ENCODE measurements at places on chromosomes 1 and 21.

DNA sequence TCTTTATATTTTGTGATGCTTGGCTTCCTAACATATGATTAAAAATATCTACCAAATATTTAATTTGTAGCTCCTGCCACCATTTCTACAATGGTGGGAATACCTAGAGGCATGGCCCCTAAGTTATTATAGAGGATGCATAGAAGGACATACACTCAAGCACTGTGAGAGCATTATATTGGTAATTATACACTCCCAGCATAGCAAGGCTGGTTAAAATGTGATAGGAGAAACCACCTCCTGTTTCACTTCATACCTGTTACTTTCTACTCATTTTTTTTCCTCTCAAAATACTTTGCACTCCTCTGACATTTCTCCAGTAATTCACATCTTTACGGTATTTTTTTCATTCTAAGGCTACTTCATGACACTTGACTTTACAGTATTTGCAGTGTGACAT lies 92.9 kb downstream of the HS2ST1 start:
- DNase-seq: no peak

- DNase-seq: no peak
Measured at GRCh38 chr1:1020000-1020404, at the start of gene AGRN. AGRN (plus strand) TSS chr1:1020120; CDS start chr1:1020173, 53 bp downstream.

GRCh38 chr1:30250338-30250983 lies 472.9 kb downstream of the MATN1 start:
- no peak for DNase-seq

DNA sequence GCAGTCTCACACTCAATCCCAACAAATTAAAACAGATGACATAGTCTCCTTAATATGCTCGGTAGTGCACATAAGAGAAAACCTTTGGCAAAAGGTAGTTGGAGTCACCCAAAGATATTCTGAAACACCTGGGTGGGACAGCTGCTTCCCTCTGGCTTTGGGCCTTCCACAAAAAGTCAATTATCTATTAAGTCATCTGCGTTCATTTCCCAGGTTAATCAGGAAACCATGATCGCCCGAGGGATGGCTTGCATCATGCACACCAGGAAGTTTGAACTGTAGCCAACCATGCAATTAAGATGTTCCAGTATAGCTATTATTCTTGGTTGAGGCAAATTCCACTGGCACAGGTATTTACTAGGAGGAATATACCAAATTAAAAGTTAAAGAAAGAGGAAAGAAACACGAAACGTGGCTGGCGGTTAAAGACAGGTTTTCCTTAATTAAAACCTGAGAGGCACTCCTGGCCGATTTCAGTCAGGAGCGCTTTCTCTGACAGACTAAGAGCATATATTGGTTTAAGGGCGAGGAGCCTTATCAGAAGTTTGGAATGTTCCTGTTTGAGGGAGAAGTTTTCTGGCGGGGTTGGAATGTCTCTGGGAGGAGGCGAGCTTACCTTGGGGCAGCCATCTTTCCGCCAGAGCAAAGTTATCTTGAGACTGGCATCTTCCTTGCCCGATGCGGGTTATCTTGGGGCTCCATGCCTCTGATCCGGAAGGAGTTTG lies 19.9 kb downstream of the CLDN17 start:
- DNase-seq: no peak

- DNase-seq: no peak
Measured at GRCh38 chr1:6832531-6833188, 47.4 kb downstream of the CAMTA1 start.

GRCh38 chr1:112395256-112395820 lies 676 bp upstream of the CTTNBP2NL start:
- DNase-seq: no peak

- DNase-seq: no peak
Measured at GRCh38 chr1:1309251-1310108, 1.1 kb downstream of the PUSL1 start.

Data from astrocyte of the spinal cord (primary cell).